Heart right ventricle (tissue), 16 donors: ENCODE measurements at places on chromosomes 3 and 15. TPM values are rescaled to one million over a fixed set of nuclear protein-coding genes. Genes with fewer than 3 reads are reported as not detected.

Gene UPK1B
- not detected for total RNA-seq

Gene IQCF5
- total RNA-seq, result not detected

DNA sequence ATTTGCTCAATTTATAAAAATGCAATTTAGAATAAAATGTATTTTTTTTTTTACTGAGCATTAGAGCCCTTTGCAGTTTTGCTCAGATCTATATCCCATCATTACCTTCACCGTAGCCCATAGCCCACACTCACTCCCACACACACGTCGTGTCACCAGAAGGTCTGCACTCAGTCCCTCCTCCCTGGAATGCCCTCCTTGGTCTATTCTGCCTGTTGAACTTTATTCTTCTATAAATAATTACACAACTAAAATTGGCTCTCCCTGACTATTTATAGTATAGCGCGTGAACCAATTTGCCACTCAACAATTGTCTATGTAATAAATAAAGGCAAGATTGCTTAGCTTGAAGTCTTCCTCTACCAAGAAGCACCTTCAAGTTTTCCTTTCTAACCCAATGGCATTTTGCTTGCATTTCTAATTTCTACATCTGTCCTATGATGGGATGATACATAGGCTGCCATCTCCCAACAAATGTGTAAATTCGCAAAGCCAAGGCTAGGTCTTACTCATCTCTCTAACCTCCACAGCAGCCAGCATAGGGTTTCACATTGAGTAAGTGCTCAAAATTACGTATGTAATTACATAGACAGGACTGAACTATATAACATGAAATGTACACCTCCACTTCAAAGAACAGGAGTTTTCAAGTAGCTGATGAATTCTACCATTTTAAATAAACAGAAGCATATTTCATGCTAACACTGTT lies 172.0 kb upstream of the HES1 start:
- DNase-seq, result no peak

DNA sequence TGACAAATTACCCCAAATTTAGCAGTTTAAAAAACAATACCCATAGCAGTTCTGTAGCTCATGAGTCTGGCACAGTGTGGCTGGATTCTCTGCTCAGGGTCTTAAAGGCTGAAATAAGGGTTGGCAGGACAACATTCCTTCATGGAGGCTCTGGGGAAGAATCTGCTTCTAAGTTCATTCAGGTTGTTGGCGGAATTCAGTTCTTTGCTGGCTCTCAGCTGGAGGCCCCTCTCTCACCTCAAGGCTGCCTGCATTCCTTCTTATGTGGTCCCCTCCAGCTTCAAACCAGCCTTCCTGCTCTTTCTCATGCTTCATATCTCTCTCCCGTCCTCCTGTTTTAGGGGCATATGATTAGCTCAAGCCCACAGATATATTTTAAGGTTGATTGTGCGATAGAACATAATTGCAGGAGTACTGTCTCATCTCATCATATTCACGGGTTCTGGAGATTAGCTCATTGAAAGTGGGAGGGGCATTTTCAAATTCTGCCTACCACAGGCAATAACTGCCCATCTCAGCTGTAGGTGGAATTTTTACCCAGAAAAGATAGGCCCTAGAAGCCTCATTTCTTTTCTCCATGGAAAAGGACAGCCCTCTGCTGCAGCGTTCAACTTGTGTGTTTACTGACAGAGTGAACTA lies 5.6 kb upstream of the ZBTB47 start:
- DNase-seq, result no peak

- no peak for DNase-seq
Observed at GRCh38 chr3:61903931-61904657, 342.7 kb downstream of the PTPRG start.
